Memory B cell (primary cell): ENCODE measurements at places on chromosomes 16 and 17.

DNA sequence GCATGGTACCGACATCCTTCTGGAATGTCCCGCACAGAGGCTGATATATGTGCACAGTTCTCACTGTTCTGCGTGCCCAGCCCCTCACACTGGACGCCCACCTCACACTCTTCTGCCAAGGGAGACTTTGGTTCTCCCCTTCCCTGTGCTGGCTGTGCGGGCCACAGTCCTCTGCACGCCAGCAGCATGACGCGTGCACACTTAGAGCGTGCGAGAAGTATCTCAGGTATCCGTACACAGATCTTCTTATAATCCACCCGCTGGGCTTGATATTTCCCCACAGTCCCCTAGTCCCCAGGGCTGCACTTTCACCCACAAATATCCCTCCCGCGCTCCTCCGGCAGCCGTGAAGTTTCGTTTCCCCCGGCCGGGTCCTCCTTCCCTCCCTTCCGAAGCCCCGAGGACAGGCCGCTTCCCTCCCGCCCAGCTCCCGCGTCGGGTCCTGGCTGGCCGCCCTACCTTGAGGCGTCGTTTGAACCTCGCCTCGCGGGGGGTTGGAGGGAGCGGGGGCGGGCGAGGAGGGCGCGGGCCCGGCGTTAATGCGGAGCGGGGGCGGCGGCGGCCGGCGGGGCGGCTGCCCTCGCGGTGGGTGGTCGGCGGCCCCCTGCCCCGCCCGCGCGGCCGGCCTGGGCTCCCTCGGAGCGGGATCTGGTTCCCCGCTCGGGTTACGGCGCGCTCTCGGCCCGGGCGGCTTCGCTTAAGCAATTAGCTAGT is 5.0 kb upstream of the FOXF1 start:
- DNase-seq: no peak

DNA sequence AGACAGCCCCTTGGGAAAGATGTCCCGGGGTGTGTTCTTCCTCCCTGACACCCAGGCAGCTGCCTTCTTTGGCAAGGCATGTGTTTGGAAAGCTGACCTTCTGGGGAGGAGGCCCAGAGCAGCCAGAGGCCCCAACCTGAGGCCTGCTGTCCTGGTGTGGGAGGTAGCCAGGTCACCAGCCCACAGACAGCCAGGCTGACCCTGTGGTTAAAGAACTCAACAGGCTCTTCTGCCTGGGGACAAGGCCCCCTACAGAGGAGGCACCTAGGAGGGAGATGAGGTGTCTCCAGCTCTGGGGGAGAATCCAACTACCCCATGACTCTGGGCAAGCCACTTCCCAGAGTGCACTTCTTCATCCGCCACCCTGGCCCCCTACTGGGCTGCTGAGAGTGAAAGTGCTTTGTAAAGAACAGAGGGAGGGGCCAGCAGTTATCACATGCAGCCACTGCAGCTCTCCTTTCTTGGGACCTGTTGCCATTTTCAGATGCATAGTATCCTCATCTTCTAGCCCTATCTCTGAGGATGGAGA is 13.1 kb upstream of the SREBF1 start:
- peak; percentile 38 for DNase-seq

GRCh38 chr16:67443265-67443664 is 12.3 kb downstream of the HSD11B2 start:
- DNase-seq: no peak

DNA sequence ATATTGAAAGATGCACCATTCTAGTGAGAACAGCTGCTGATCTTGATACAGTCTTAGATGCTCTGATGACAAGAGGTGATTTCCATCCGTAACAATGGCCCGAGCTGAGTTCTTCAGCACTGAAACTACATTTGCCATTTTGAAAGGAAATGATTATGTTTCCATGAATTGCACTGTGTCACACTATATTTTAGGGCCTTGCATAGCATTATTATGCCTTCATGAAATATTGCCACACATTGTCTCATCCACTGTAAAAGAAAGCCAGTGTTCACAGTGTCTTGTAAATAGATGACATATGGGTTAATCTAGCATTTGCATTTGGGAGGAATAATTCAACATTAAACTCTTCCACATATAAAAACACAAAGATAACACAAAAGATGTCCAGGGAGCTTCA is 438.3 kb upstream of the PSMD7 start:
- DNase-seq: no peak

DNA sequence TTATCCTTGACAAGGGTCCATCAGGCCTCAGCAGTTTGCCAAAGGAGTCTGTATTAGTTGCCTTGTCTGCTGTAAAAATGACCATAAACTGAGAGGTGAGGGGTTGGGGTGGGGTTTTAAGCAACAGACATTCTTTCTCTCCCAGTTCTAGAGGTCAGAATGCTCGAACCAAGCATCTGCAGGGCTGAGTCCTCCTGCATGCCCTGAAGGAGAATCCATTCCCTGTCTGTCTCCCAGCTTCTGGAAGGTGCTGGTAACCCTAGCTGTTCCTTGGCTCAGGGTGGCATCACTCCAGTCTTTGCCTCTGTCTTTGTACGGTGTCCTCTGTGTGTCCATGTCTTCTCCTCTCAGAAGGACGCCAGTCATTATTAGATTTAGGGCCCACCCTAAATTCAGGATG is 17.5 kb upstream of the IRF8 start:
- no peak for DNase-seq

DNA sequence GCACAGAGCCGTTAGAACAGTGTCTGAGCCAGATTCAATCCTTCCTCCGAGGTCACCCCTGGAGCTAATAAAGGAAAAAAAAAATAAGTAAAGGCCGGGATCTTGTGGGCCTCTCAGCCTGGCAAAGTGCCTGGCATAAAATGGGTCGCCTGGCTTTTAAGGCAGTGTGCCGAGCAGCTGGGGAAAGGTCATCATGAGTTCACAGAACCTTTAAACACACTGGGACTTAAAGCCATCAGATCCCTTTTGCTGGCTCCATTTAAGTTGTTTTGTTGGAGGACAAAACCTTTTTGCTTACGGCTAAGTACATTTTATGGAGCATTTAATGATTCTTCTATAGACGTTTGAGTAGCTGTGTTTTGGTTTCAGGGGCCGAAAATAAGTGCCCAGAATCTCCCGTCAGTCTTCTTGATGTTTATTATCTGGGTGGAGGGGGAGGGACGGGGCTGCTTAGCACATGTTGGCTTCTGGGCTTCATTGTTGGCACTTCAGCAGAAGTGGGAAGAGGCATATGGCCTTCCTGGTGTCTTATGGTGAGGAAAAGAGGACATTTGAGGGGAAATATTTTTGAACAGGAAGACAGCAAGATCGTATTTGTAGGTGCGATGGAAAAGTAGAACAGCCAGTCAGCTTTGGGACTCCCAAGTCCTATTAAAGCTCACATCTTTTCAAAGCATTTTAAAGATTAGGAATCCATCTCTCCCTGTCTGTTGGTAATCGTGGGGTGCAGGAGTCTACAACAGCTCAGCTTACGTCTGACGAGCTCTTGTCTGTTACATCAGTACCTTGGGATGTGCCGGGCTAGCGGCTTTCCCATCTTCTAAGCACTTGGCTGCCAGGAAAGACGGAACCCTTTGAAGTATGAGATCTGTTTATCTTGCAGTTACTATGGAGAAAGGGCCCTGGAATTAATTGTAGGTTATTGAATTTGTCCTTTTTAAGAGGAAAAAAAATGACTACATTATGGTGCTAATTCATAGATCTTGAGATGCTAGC is 31.1 kb downstream of the RBFOX1 start:
- no peak for DNase-seq

DNA sequence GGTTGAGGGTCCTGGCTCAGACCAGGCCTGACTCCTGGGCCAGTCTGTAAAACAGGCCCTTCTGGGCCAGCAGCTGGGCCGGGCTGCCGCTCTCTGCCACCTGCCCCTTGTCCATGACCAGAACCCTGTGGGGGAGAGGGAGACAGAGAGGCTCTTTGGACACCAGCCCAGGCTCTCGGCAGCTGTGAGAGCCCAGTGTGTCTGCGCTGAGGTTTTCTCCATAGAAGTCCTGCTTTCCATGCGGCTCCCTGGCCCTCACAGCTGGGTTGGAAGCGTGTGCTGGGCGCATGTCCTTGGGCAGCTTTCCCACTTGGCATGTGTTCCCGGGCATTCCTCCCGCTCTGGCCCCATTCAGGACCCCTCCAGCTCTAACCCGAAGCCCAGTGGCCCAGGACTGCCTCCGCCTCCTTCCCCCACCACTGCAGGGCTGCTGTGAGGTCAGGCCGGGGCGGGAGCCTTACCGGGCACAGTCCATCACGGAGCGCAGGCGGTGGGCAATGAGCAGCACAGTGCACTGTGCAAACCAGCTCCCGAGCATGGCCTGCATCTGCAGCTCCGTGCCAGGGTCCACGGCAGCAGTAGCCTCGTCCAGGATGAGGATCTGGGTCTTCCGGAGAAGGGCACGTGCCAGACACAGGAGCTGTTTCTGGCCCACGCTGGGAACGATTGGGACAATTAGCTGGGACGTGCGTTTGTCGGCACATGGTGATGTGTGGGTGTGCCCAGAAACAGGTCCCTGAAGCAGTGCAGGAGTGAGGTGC is 73.0 kb downstream of the ABCC6 start:
- no peak for DNase-seq

DNA sequence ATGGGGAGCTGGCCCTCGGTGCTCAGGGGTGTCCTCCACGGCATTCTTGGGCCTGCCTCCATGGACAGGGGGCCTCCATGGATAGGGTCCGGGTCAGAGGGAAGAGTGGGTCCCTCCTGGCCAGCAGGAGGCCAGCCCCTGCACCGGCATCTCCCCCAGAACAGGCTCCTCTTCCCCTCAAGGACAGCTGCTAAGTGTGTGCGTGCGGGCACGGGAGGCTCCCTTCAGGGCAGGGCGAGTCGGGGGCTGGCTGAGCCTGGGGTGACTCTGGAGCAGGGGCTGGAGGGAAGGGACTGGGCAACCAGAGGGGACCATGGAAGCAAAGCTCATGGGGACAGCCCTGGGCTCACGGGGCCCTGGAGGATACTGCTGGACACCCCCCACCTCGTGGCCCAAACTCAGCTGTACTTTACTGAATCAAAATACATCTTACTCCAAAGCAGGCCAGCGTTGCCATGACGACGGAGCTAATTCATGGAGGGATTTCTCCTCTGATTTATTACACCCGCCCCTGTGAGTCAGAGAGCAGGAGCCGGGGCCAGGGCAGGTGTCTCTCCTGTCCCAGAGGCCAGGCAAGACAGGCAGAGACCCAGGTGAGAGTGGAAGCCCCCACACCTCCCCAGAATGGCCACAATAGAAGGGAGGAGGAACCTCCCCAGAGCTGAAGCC is 2.1 kb downstream of the CASKIN1 start:
- no peak for DNase-seq

DNA sequence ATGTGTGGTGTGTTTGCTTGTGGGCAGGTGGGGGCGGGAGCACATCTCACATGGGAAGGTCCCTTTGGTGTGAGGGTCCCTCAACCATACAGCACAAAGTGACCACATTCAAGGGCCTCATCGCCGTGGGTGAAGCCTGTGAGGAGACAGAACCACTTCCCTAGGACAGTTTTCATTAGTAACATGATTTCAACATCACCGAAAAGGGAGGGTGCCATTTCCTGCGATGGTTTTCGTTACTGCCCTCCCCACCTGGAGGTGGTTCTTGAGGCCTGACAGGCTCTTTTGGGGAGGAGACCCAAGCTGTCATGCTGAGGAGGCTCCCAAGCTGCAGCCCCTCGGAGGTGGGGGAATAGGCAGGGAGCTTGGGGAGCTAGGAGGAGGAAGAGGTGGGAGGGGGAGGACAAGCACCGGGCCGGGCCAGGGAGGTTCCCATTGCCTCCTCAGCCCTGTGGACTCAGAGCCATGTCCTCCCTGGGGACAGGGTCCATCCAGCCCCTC is 9.5 kb downstream of the CD300LB start:
- no peak for DNase-seq

DNA sequence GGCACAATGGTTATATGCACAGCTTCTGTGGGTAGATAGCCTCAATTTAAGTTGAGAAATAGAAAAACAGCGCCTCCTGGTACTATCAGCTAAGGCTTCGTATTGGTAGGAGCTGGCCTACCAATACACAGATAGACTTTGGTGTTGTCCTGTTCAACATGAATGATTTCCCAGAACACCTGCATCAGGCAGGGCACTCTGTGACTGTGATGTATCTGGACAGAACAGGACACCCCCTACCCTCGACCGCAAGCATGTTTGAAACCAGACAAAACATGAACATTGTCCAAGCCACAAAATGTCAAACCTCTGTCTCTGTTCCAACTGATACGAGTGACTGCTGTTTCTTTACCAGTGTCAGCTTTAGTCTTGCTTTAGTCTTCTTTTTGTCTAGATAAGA is 144.9 kb downstream of the HAPSTR1 start:
- DNase-seq: no peak

DNA sequence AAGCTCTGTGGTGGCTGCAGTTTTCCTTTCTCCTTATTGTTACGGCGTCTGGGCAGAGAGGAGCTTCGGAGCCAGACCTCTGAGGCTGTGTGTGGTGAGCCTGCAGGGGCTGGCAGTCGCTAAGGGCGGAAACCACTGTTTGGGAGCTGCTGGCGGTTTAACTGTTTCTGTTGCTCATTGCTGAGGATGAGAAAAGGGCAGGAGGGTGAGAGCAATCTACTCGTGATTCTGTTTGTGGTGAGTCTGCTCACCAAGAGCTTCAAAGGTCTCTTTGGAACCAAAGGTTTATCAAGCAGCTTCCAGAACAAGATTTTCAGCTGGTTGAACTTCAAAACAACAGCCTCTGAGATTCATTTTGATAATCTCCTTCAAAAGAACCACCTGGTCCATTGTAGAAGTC is 143.9 kb downstream of the ANKFN1 start:
- no peak for DNase-seq

DNA sequence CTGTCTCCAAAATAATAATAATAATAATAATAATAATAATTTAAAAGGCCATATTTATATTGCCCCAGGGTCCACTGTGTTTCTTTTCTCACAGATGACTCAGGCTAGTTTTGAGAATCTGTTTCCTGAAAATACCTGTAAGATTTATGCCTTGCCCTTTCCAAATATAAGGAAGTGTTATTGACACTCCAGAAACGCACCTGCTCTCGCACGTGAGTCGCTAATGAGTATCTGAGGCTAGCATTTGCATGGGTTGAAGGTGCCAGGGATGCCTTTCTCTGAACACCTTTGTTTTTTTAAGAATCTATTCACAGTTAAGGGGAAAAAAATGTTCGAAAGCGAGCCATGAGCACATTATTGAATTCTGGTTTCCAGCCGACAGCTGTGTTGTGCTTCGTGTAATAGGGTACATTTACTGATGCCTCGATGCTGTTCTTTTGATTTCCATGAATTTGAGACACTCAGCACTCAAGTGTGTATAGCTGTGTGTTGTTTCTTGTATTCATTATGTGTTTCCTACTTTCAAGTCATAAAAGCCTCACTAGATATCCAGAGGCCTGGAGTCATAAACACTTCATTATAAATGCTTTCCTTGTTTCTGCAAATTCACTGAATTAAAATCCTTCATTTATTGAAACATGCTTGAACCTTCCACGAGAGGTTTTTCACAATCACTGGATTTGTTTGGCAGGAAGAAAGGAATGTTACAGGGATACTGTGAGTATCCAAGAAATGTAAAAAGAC is 45.0 kb upstream of the NOL11 start:
- no peak for DNase-seq

GRCh38 chr16:79452671-79453070 is 147.9 kb downstream of the MAF start:
- DNase-seq: no peak

GRCh38 chr16:23552161-23552560 is 5.0 kb downstream of the EARS2 start:
- DNase-seq: no peak
